Karpas-422 (cell line): ENCODE measurements at places on chromosomes 2 and 18.

- DNase-seq = no peak
Measured at GRCh38 chr18:957829-958228, 53.2 kb downstream of the ADCYAP1 start.

GRCh38 chr2:101265893-101266499 lies 13.3 kb downstream of the CNOT11 start:
- DNase-seq = no peak

- peak; percentile 49 for DNase-seq
Measured at GRCh38 chr2:105521176-105521575, 122.3 kb upstream of the FHL2 start.

- DNase-seq = no peak
Measured at GRCh38 chr2:139864821-139865302, 1084.7 kb upstream of the NXPH2 start.

- no peak for DNase-seq
Measured at GRCh38 chr2:190202604-190203003, 117.0 kb downstream of the HIBCH start.

- no peak for DNase-seq
Measured at GRCh38 chr18:39698436-39698835, 2132.8 kb upstream of the CELF4 start.

DNA sequence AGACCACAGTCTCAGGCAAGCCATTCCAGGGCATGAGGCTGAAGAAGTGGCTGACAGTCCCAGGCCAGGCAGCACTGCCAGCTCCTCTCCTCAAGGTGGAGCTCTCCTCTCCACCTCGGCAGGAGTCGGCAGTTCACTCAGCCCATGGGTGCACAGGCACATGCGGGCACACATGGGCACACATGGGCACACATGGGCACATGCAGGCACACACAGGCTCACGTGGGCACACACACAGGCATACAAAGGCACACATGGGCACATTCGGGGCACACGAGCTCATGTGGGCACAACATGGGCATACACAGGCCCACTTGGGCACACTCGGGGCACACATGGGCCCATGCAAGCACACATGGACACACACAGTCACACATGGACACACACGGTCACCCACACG lies 65.3 kb upstream of the TAF1B start:
- peak; percentile 75 for DNase-seq

- DNase-seq = no peak
Measured at GRCh38 chr2:181177376-181177775, 197.0 kb downstream of the UBE2E3 start.

- no peak for DNase-seq
Measured at GRCh38 chr2:232455426-232456255, at the start of gene ALPI. TSS of gene ALPI (plus strand) at chr2:232456153. CDS start at chr2:232456200, 47 bp downstream.

- DNase-seq = no peak
Measured at GRCh38 chr18:41462946-41463345, 492.1 kb upstream of the PIK3C3 start.

GRCh38 chr2:213157242-213157641 lies 5.8 kb upstream of the IKZF2 start:
- no peak for DNase-seq

GRCh38 chr2:145654746-145655145 lies 1134.8 kb upstream of the ZEB2 start:
- no peak for DNase-seq

DNA sequence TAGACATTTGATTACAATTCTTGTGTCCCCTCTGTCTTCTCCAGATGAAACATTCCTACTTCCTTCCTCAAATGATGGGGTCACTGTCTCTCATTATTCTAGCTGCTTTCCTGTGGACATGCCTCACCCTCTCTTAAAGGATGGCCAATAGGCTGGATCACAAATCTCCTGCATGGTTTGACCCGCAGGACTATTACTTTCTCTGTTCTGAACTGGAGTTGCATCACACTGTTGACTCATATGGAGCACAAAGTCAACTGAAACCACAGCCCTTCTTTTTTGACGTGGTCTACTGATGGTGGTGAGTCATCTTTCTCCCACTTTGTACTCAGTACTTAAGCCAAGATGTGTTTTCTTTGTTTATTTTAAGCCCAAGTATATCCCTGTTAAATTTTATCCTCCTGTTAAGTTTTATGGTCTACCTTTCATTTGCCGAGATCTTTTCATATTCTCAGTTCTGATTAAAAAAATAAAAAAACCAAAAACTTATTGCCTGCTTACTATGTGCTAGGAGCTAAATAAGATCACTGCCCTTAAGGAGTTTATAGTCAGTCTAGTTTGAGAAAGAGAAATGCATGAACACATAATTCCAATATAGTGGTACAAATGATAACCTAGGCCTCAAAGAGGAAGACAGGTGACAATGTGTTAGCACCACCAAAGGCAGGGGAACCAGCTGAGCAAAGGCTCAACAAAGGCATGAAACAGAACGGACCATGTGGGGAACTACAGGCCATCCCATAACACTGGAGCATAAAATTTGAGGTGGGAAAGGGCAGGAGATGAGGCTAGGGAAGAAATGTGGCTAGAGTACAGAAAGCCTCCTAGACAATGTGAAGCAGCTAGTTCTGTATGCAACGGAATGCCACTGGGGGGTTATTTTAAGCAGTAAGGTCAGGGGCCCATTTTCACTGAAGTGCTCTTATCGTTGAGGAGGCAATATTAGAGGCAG lies 67.6 kb upstream of the ZFP36L2 start:
- no peak for DNase-seq

DNA sequence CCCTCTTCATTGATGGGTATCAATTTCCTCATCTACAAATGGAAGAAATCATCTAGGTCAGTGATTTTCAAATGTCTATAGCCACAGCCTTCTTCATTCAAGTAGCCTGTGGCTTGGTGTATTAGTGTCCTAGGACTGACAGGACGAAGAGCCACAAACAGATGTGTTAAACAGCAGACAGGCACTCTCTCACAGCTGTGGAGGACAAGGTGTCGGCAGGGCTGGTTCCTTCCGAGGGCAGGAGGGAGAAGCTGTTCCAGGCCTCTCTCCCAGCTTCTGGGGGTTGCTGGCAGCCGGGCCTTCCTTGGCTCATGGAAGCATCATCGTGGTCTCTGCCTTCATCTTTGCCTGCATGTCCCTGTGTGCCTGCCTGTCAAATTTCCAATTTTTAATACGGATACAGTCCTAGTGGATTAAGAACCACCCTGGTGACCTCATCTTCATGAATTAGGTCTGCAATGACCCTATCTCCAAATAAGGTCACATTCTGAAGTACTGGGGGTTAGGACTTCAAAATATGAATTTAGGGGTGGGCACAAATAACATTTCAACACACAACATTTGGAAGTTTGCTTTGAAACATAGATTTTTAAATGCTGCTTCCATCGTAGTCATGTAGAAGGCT lies 86.5 kb downstream of the PTGR3 start:
- no peak for DNase-seq

- DNase-seq = no peak
Measured at GRCh38 chr2:55986001-55986400, 62.4 kb upstream of the EFEMP1 start.

DNA sequence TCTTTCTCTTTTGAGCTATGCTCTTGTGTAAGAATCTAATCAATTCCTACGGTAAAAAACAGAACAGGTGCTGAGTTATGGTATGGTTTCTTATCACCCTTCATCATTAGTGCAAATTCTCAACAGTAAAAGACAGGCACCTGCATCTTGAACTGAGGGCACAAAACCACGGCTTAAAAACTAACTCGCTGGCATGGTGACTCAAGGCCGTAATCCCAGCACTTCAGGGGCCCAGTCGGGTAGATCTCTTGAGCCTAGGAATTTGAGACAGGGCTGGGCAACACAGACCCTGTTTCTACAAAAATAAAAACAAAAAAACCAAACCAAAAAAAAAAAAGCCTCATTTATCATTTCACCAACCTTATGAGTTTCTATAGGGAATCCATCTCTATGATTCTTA lies 33.3 kb downstream of the THAP4 start:
- DNase-seq = no peak

- DNase-seq = no peak
Measured at GRCh38 chr2:222492683-222493082, 68.3 kb downstream of the SGPP2 start.

GRCh38 chr2:23711979-23712755 lies 214.8 kb downstream of the ATAD2B start:
- no peak for DNase-seq

DNA sequence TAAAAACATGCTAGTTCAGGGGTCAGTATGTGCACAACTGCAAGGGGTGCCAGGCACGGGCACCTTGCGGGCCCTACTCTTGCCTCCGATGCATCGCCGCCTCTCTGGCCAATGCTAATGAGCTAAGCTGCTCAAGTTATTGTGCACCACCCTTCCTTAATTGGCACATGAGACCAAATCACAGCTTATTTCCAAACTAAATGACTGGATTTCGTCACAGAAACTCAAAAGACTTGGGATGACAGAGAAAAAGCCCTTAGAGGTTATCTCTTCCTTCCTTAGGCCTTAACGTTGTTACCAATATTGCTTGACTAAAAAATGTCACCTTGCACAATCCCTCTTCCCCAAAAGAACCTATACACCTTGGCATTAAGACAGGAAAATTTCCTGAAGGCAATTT lies 7.7 kb downstream of the RNF149 start:
- DNase-seq = no peak

GRCh38 chr2:72001937-72002690 lies 145.5 kb downstream of the CYP26B1 start:
- DNase-seq = no peak

DNA sequence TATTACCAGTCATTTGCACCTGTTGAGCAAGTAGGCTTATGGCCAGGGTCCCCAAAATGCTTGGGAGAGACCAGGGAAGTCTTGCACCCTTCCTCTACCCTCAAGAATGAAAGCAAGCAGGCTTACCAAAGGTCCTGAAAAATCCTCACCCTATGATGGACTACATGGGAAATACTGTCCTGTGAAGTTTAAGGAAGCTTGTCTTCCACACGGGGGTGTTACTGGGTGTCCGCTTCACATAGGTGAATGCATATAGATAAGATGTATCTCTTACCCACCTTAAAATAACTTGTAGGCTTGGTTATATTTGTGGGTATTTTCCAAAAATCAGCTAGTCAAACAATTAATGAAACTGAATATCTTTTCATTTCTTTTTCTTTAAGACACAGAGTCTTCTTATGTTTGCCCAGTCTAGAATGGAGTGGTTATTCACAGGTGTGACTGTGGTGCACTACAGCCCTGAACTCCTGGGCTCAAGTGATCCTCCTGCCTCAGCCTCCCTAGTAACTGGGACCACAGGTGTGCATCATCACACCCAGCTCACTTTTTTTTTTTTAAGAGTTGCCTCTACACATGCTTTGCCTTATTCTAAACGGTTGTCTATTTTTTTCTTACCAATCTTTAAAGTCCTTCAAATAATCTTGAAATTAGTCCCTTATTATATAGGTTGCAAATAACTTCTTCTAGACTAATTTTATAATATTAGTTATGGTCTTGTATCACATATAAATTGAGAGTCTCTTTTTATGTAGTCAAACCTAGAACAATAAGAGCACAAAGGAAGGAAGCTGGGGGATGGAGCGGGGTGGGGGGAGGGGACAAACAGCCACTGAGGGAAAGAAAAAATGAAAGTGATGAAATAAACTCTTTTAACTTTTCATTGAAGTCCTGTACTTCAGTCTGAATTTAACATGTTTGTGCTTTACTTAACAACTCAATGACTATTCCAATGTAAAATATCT lies 49.0 kb downstream of the CERKL start:
- DNase-seq = no peak

DNA sequence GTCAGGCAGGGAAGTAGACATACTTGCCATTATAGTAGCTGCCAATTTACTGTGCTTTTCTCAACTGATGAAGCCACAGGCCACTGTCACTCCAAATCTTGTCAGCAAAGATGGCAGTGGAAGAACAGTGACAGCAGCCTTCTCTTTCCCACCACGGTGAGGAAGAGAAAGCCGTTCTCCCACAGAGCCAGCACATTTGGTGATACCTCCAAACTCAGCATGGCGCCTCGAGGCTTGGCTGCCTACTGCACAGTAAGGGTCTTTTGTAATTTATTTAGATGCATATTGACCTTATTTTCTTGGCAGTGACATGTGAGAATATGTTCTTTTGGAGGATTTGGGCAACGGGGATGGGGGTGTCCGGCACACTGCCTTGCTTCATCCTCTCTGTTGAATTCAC lies 117.2 kb upstream of the CDH20 start:
- no peak for DNase-seq
